ENCODE measurements at places on chromosomes 4 and X.

DNA sequence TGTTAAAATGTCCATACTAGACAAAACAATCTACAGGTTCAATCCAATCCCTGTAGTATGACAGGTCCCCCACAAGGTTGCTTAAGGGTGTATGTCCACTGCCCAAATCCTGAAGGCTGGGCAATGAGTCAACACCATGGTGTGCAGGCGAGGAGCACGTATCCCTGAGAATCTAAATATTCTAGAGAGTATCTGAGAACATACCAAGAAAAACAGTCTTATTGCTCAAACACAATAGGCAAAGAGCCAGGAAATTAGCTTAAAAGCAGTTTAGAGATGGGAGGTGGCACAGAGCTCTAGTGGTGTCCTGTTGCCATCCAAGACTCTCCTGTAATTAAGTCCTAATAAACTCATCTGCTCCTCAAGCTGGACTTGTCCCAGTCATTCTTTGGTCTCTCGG is 37.0 kb downstream of the RCHY1 start:
- no peak for DNase-seq

DNA sequence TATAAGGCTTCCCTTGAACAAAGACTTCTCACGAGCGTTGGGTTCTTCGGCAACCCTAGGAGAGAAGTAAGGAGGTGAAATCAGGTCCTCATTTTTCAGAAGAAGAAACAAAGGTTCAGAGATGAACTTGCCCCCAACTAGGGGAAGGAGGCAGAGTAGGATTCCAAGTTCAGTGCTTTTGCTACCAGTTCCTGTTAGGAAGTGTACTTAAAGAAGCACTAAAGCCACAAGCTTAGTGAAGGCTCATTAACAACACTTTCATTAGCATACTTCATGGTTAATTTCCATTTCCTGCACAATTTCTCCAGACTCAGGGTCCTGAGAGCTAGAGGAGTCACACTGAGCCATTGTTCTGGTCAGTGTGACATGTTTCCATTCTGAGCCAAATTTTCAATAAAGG is 52.1 kb downstream of the VSIG4 start:
- DNase-seq, result no peak

GRCh38 chr4:7532043-7532442 is 97.3 kb upstream of the PSAPL1 start:
- no peak for DNase-seq

DNA sequence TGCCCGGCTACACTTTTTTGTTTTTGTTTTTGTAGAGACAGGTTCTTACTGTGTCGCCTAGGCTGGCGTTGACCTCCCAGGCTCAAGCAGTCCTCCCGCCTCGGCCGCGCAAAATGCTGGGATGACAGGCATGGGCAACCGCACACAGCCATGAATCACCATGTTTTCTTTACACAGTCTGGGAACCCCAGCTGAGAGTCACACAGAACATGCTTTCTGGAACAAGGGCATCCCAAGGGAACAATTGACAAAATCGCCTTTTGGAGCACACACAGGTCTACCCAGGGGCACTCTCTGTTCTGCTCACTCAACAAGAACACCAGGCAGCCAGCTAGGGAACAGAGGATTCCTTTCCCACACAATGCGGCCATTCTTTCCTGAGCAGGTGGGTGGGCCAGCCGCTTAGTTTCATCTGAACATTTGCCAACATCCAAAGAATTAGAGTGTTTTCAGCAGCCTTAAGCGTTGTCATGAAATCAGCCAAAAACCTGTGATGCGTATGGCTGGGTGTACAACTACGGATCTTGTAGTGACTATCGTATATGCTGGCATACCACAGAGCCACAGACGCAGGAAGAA is 15.7 kb downstream of the PRKX start:
- DNase-seq, result no peak

DNA sequence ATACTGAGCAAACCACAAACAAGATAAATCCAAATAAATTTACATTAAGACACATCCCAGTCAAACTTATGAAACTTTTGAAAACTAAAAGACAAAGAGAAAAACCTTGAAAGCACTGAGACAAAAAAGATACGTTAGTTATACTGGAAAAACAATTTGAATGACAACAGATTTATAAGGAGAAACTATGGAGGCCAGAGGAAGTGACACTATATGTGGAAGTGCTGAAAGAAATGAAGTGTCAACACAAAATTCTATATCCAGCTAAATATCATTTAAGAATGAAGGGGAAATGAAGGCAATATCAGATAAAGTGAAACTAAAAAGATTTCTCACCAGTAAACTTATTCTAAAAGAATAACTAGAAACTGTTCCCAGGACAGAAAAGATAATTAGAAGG is 283.7 kb downstream of the RAPGEF2 start:
- DNase-seq, result no peak

- peak; percentile 59 for DNase-seq
Observed at GRCh38 chr4:79865201-79865597, 207.8 kb downstream of the ANTXR2 start.

DNA sequence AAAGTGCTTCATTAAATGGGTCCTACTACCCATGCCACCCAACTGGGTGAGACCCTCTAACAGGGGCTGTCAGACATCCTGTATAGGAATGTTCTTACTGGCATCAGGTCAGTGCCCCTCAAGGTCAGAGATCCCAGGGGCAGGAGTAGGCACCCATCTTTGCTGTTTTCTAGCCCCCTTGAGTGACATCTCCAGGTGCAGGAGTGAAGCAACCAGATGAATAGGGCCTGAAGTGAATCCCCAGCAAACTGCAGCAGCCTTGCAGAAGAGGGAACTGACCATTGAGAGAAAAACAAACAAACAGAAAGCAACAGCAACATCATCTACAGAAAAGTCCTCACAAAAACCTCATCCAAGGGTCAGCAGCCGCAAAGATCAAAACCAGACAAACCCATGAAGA is 55.8 kb upstream of the GNRHR start:
- no peak for DNase-seq

- no peak for DNase-seq
Observed at GRCh38 chr4:172762895-172763294, 405.7 kb upstream of the GALNT7 start.

DNA sequence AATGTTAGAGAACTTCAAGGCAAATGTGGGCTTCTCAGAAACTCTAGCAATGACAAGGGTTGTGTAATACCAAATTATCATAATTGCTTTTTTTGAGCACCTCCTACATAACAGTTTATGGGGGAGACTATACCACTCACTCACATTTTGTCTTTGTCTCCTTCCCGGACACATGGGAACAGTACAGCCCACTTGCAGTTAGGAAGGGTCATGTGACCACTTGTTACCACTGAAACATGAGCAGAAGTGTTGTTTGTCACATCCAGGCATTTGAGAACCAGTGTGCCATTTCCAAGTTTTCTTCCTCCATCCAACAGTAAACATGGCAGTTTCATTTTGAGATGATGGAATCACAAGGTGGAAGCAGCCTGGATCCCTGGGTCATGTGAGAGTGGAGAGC is 6.9 kb downstream of the MAGEA11 start:
- no peak for DNase-seq

Data from foreskin keratinocyte (primary cell).